ENCODE measurements at places on chromosomes 5 and 9.

- no peak for DNase-seq
These were observed 73.6 kb upstream of the GRHPR start for GRCh38 chr9:37348917-37349316.

- DNase-seq, result no peak
These were observed 1767.7 kb downstream of the EFNA5 start for GRCh38 chr5:105903069-105903468.

- DNase-seq, result no peak
These were observed 6.7 kb downstream of the PRRC2B start for GRCh38 chr9:131400627-131401026.

- no peak for DNase-seq
These were observed 160.9 kb downstream of the SH3GL2 start for GRCh38 chr9:17739736-17740135.

GRCh38 chr9:36341936-36342577 is 58.0 kb downstream of the RNF38 start:
- no peak for DNase-seq

DNA sequence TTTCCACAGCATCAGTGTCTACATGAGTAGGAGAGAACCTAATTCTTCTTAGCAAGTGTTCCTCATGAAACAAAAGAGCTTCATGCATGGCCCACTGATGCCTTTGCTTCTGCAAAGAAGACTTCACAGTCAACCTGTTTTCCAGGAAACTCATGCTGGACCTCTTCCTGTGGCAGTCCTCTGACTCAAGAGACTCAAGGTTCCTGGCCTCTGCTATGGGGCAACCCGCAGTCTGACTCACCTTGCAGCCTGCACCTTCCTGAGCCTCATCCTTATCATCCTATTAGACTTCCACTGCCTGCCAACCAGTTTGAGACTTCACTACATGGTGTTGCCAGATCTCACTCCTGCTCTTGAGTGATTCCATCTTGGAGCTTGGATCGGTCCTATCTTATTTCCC is 17.6 kb upstream of the AGGF1 start:
- peak; percentile 12 for DNase-seq

- DNase-seq, result no peak
These were observed 222.4 kb downstream of the CACNA1B start for GRCh38 chr9:138099803-138100598.

DNA sequence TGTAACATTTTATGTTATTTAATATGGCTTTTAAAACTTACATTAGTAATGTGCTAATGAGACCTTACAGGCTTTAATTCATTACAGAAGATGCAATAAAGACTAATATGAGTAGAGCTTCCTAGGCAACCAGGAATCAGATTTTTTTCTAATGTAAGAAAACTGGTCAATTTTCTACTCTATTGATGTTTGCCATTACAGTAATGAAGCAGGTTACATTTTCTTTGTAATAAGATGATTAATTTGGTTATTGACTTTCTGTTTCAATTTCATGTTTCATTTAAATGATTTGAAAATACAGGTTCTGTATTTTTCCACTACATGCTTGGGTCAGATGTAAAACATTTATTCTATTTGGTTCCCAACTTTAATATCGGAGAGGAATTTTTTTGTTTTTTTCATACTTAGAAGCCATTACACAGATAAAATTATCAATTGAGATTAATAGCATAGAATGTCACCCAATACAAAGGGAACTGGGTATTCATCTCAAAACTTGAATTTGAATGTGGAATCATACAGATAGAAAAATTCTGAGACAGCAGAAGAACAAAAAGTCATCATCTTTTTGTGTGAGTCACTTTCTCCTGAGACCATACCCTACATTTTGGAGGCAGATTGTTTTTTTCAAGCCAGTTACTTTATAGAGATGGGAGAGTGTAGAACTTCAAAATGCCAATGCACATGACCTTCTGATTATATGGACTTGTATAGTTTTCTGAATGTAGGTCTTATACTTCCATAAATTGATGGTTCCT is 133.6 kb upstream of the HMHB1 start:
- no peak for DNase-seq

DNA sequence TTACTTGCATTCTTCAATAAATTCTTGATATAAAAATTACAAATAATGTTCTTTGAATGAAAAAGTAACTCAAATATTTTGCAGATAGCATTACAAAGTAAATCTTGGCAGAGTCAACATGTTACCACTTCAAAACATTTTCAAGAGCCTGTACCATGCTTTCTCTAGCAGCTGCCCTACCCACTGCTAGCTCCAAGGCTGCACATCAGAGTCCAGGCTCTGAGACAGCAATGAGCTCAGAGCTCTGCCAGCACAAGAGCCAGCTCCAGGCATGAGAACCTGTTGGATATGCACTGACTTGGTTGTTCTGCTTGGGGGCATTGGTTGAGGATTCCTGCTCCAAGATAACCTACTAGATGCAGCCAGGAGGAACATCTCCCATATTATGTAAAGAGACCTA is 211.3 kb upstream of the HAPLN1 start:
- no peak for DNase-seq

DNA sequence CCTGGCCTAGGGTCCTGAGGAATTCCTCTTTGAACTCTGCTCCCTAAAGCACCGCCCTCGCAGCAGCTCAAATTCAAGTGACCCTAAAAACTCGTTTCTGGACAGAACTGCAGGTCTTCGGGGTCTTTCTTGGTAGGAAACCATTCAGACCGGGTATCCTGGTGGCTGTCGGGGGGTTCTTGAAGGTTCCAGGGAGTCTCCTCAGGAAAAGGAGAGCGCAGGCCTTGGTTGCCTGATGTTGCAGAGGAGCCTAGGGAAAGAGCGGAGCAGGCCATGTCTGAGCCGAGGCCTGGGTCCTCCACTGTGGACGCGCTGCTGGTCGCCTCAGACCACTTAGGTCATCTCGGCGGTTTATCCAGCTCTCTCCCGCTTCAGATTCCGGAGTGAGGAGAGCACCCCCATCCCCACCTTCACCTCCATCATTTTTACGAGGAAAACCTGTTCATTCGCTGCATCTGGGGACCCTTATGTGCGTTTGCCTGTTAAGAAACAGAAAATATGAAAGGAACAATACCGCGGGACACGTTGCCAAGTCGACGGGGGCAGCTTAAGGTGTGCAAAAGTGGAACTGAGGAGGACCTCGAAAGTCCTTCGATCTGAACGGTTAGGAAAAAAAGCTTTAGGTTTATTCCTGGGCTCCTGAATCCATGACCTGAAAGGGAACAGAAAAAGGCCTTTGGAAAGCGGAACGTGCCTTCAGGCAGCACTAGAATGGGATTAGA is 299.4 kb downstream of the PARP8 start:
- DNase-seq, result no peak

- no peak for DNase-seq
These were observed 26.5 kb downstream of the TMEFF1 start for GRCh38 chr9:100499460-100499859.

GRCh38 chr9:136694163-136694871 is 7.1 kb upstream of the AGPAT2 start:
- peak; percentile 18 for DNase-seq

- peak; percentile 42 for DNase-seq
These were observed 47.6 kb downstream of the ACO1 start for GRCh38 chr9:32431940-32432555.

GRCh38 chr5:32283539-32284377 is 29.0 kb downstream of the MTMR12 start:
- peak; percentile 49 for DNase-seq

DNA sequence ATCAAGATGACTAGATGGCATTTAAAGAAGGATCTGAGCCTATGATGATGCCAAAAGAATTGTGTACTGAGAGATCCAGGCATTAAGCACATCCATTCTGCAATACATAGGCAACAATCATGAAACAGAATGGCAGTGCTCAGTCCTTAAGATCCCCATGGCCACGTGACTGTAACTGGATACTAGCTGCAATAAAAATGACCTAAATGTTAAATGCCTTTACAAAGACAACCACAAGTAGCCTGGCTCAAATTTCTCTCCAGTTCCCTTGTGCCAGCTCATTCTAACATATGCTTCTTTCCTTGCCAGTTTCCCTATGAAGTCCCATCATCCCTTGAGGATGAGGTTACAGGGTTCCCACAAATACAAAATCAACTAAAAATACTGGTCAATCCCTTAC is 148.3 kb upstream of the GHR start:
- DNase-seq, result no peak

GRCh38 chr5:142697356-142698255 is 11.7 kb upstream of the FGF1 start:
- peak; percentile 92 for DNase-seq

DNA sequence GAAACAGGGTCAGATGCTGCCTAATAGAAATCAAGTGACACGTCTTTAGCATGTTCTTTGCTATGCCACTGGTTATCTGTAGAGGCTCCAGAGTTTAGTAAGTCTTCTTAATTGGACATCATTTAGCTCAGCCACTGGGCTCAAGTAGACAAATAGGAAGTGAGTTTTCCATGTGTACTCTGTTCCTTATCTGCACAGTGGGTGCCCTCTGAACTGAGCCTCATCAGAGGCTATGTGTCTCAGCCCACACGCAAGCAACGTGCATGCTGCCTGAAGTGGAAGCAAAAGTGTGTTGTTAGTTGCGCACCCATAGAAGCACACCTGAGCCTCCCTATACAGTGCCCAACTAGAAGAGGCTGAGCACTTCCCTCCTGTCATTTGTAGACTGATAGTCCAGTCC is 134.7 kb downstream of the SEMA5A start:
- DNase-seq, result no peak

GRCh38 chr9:89789922-89790510 is 185.2 kb downstream of the GADD45G start:
- DNase-seq, result no peak
